ENCODE measurements at places on chromosomes 12 and 14.

- no peak for DNase-seq
Measured at GRCh38 chr14:88565427-88565826, 2.6 kb downstream of the ZC3H14 start.

DNA sequence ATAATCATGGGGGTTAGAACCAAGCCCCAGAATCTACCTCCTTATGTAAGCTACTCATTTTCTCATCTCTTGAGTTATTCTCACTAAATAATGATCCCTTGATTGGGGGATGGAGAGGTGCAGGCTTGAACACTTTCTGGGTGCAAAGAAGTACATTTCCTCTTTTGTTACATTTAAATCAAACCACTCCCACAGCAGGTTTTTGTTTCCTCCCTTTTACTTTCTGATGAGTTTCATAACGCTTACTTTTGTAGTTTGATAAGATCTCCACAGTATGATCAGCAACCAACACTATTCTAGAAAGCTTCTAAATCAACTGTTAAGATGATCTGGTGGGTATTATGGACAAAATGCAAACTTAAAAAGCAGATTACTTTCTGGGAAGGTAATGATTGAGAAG is 20.5 kb downstream of the VCPKMT start:
- no peak for DNase-seq

DNA sequence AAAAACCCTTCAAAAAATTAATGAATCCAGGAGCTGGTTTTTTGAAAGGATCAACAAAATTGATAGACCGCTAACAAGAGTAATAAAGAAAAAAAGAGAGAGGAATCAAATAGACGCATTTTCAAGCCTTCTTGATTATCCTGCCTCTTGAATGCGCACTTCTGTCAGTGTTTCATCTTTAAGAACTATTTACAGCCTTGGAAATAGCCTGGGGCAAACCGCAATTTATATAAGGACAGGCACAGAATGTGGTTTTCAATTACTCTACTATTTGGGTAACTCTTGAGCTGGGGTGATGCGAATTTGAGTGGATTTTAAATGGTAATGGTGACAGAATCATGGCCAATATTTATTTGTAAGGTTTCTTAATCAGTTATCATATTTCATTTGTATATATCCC is 179.1 kb upstream of the OTX2 start:
- no peak for DNase-seq

- no peak for DNase-seq
Measured at GRCh38 chr14:75445236-75445635, 17.4 kb downstream of the JDP2 start.

- no peak for DNase-seq
Measured at GRCh38 chr12:70966046-70966445, 45.5 kb upstream of the PTPRR start.

DNA sequence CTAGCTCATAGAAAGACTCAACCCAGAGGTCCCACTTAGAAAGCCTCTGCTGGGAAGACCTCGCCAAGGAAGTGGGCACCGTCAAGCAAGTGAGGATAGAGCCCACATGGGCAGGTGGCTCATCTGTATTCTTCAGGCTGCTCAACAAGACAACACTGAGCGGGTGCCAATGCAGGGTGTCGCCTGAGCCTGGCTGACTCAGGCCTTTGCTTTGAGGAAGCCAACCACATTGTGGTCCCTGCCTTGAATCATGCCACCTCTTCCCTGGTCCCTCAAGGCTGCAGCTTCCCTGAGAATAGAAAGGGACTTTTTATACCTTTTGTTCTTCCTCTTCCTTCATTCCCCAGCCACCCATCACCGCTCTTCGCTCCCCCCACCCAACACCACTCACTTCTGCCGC is 2.1 kb upstream of the RNASE13 start:
- no peak for DNase-seq

- DNase-seq: no peak
Measured at GRCh38 chr12:71787580-71787979, 32.9 kb downstream of the RAB21 start.

DNA sequence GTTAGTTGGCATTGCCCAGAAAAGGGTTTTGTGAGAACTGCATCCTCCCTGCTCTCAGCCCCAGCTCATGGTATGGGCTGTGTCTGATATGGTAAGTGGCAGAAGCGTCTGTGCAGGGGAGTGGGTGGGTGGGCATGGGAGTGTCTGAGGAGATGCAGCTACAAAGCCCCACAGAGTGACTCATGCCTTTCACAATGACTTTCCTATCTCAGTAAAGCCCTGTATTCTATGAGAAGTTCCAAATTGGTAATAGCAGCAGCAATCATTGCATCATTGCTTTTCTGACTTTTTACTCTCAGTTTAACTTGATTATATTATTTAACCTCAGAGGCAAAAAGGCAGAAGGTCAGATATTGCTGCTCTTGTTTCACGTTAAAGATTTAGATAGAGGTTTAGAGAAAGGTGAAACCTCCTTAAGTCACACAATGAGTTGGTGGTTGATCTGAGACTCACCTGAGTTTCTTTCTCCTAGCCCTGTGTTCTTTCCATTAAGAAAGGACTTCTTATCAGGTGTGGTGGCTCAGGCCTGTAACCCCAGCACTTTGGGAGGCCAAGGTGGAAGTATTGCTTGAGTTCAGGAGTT is 171.7 kb downstream of the SLC5A8 start:
- no peak for DNase-seq

- peak; percentile 52 for DNase-seq
Measured at GRCh38 chr14:58298477-58299400, at the start of gene ARID4A. TSS of gene ARID4A (plus strand) at chr14:58298555. CDS start at chr14:58299855, 1,300 bp downstream.

- no peak for DNase-seq
Measured at GRCh38 chr12:44863867-44864266, 12.2 kb downstream of the NELL2 start.

- DNase-seq: no peak
Measured at GRCh38 chr14:37598747-37599506, 3.5 kb downstream of the TTC6 start.

- peak; percentile 62 for DNase-seq
Measured at GRCh38 chr12:111313833-111314259, 55.0 kb downstream of the PHETA1 start.

- no peak for DNase-seq
Measured at GRCh38 chr12:45234139-45234865, 18.4 kb downstream of the ANO6 start.

DNA sequence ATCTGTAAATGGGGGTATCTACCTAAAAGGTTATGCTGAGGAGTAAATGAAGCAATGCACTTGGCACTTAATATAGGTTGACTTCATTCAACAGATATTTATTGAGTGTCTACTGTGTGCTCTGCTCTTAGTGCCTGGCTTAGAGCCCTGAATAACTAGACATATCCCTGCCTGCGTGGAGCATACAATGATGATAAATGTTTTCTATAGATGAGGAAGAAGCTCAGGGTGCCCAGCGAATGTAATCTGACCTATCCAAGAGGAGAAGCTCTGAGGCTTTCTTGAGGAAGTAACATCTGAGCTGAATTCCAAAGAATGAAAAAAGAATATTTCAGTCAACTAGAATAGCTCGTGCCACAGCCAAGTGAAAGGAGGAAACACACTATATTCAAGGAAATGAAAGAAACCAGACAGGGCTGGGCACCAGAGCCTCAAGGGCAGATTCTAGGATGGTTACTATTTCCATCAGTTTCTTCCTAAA is 17.9 kb upstream of the HIGD1C start:
- DNase-seq: no peak

DNA sequence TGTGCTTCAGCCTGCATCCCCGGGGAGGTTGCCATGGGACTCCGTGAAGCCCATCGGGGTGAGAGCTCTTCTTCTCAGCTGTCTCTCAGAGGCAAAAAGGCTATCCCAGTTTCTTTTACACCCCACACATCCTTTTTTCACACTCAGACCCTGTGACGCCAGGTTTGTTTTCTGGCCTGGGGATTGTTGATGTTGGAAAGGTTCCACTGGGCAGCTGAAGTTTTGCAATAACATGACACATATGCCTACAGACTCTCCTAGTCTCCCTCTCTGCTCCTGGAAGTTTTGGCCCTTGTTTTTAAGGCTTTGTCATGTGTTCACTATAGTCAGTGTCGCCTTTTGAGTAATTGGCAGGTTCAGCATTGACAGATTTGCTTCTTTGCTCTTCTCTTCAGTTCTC is 118.6 kb downstream of the SMOC1 start:
- no peak for DNase-seq

DNA sequence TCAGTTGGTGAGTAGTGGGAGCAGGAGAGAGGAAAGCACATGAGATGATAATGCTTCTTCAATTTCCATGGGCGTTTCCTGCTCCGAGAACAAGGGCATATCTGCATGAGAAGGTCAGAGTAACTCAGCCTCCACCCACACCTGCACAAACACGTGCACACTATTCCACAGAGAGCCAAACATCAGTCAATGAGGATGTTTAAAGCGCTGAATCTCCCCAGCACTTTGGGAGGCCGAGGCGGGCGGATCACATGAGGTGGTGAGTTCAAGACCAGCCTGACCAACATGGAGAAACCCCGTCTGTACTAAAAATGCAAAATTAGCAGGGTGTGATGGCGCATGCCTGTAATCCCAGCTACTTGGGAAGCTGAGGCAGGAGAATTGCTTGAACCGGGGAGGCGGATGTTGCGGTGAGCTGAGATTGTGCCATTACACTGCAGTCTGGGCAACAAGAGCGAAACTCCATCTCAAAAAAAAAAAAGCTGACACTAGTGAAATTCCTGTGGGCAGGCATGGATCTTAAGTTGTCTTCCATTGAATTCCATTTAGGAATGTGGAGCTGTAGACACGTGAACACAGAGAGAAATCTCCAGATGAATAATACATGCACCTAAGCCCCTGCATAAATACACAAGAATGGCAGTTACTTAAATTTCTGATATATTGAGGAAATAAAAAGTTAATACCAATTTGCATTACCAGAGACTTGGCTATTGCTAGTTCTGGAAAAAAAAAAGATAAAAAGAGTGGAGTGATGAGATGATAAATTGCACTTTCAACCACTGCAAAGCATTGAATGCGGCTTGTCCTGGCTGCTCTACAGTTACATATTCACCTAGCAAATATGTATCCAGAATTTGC is 1097.4 kb upstream of the TMEM132C start:
- no peak for DNase-seq

DNA sequence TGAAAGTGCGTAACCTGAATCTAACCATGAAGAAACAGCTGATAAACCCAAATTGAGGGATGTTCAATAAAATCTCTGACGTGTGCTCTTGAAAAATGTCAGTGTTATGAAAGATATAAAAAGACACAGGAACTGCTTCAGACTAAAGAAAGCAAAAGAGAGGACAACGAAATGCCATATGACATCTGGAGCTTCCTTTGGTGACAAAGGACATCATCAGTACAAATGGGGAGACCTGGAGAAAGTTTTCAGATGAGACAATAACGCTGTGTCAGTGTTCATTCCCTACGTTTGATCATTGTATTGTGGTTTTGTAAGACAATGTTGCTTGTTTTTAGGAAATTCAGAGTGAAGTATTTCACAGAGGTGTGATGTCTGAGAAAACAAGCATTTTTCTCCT is 125.9 kb upstream of the MAP1LC3B2 start:
- no peak for DNase-seq
